GM12864 (cell line): ENCODE measurements at places on chromosomes 16 and 17.

DNA sequence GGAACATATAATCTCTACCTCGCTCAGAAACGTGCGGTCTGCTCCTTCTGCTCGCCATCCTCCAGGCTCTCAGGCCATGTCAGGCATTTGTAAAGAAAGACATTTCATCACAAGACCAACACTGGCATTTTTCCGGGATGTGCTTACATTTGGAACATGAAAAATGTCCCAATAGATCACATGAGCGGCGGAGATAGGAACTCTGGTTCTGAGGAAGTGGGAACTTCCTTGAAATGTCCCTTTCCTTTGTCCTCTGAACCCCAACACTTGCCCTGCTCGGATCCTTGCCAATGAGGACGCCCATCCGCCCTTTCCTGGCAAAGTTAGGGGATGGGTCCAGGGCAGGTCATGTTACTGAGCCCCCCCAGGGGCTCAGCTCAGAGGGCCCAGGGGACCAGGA, 130.5 kb downstream of the MAF start:
- no peak for DNase-seq

DNA sequence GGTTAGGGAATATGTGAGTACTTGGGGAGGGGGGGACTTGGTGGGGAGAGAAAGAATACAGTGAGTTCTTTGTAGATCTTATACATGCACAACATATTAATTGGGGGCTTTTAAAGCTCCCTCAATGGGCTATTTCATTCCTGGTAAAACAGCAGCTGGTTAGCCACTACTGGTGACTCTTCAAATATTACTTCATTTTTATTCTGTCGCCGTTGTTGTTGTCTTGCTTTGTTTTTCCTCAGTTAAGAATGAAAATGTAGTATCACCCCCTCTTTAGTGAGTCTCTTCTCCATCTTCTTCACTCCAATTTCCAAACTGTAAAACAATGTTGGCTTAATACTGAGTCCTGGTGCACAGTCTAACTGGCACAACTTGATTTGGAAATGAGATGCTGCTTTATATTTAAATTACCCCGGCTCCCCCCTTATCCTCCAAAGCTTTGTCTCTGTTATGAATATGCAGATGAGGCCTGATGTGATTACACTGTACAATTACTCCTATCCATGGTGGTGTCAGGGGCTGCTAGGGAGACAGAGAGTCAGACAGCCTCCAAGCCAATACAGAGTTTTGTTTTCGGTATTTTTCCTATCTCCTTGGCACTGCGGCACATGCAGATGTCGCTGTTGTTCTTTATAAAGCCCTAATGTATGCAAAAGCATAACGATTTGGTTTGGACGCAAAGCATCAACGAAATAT, 256.9 kb upstream of the PMFBP1 start:
- DNase-seq, result no peak

DNA sequence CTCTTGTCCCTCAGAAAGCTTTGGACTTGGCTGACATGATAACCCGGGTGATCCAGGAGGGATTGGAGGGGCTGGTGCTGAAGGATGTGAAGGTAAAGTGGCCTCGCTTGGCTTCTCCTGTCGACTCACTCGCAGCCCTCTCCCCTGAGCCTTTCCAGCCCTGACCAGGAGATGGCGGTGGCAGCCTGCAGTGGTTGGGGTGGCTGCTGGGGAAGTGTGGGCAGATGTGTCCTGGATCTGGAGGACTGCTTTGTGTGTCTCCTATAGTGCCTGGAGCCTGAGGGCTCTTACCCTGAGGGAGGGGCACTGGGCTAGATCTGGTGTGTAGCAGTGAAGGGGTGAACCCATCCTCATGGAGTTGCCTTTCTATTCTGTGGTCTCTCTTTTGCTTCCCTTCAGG, 17.9 kb downstream of the LIG3 start:
- peak; percentile 10 for DNase-seq

GRCh38 chr16:563072-563644, 3.0 kb downstream of the PRR35 start:
- no peak for DNase-seq

DNA sequence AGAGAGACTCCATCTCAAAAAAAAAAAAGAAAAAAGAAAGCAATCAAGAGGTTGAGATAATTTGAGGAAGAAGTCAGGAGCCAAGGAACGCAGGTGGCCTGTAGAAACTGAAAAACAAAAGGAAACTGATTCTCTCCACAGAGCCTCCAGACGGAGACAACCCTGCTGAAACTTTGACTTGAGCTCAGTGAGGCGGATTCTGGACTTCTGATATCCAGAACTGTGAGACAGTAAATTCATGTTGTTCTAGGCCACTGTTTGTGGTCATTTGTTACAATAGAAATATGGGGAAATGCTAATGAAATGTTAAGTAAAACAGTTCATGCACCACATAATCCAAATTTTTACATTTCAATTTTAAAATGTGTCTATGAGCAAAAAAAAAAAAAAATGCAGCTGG, 5.2 kb downstream of the MBTPS1 start:
- no peak for DNase-seq

GRCh38 chr17:79391376-79392233, 219.2 kb downstream of the RBFOX3 start:
- DNase-seq, result no peak

DNA sequence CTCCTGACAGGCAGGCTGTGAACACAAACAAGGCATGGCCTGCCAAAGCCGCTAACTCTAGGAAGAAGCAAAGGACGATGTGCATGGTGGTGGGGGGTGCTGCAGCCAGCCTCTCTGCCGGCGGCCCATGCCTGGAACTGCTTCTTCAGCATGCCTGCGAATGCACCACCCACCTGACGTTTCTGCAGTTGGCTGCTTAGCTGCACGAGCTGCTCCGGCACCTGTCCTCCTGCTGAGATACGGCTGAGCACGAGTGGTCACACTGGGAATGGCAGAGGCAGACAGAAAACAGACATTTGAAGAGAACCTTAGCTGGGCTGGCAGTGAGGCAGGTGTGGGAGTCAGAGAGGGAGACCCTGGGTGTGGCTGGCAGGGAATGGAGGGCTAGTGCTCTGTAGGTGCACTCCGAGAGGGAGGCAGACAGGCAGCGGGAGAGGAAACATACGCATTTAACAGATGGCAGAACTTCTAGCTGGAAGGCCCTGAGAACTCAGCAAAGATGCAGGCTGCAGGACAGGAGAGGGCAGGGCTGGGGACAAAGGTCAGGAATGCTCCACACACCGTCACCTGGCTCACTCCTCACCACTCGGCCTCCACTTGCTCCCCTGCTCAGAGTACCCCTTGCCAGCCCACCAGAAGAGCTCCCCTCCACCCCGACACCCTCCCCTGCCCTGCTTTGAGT, 5.2 kb downstream of the FLCN start:
- no peak for DNase-seq

- no peak for DNase-seq
These were observed 34.9 kb upstream of the ZNF469 start for GRCh38 chr16:88347656-88348376.

DNA sequence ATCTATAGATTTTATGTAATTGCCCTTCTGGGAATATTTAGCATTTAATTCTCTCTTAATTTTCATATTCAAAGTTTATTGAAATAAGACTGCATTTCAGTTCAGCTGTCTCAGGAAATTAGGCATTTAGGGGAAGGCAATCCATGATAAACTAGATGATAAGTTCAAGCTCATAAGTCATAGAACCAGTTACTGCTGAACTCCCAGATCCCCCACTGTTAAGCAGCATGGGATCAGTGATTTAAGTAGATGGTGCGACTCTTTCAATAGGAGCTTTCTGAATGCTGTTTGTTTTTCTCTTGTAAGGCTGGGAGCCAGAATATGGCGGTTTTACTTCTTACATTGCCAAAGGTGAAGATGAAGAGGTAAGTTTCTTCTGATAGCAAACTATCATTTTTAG, 23.8 kb downstream of the OGFOD1 start:
- DNase-seq, result no peak

- DNase-seq, result no peak
These were observed 476 bp upstream of the LPCAT2 start for GRCh38 chr16:55508271-55508921.

- DNase-seq, result no peak
These were observed 607.1 kb downstream of the KCNJ2 start for GRCh38 chr17:70776441-70776840.

DNA sequence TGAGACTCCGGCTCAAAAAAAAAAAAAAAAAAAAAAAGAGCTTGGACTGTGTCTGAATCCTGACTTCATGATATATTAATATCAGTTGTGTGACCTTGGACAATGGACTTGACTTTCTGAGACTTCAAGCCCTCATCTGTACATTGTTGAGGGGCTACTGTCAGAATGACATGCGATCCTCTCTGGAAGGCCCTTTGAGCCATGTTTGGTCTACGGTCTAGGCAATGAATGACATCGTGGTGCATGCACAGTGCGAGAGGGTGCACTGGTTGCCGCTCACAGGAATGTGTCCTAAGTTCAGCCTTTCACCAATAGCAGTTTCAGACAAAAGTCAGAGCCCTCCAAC, 43.0 kb upstream of the ZNF629 start:
- no peak for DNase-seq

DNA sequence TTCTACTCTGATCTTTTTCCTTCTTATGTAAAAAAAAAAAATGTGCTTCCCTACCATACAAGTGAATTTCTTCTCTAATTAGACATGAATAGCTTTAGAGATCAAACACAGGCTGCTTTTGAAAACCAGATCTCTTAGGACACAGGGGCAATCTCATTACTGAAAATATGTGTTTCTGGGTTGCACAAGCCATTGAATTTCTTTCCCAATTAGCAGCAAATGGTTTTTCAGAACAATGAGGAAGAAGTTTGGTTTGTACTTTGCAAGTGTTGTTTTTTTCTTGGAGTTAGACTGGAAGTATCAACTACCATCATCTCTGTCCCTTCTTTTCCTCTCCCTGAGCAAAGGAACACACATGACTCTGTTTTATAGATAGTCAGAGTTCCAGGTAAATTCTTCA, 5.6 kb upstream of the ANKS4B start:
- no peak for DNase-seq

DNA sequence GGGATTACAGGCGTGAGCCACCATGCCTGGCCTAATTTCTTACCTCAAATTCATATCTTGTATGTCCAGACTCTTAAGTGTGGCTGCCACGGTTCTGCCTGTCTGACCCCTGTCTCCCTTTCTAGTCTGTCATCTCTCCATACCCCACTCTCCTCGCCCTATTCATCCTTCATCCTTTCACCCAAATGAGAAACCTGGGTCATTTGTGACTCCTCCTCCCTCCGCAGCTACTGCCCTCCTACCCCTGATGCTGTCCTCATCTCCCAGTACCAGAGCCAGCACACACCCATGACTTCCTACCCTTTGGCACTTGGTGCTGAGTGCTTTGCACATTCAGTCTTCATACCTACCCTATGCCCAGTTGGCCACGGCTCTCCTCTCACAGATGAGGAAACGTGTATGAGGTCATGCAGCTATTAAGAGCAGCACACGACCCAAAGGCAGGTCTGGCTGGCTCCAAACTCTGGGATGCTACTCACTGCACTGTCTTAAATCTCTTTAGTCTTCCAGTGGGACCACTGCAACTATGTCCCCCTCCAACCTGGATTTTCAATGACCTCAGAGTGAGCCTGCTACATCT, 1.6 kb downstream of the SPATA32 start:
- no peak for DNase-seq

DNA sequence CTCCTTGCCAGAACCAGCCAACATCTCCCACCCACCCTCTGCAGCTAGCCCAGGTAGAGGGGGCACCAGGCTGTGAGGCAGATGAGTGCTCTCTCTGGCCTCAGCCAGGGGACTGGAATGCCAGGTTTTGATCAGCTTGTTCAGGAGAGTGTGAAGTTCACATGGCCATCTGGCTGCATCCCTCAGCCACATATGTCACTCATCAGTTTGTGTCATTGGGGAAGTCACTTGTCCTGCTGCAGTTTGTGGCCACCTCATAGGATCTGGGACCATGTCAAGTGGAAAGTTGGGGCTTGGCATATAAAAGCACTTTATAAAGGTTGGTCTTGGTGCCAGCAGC, 147.6 kb downstream of the SOCS1 start:
- no peak for DNase-seq

DNA sequence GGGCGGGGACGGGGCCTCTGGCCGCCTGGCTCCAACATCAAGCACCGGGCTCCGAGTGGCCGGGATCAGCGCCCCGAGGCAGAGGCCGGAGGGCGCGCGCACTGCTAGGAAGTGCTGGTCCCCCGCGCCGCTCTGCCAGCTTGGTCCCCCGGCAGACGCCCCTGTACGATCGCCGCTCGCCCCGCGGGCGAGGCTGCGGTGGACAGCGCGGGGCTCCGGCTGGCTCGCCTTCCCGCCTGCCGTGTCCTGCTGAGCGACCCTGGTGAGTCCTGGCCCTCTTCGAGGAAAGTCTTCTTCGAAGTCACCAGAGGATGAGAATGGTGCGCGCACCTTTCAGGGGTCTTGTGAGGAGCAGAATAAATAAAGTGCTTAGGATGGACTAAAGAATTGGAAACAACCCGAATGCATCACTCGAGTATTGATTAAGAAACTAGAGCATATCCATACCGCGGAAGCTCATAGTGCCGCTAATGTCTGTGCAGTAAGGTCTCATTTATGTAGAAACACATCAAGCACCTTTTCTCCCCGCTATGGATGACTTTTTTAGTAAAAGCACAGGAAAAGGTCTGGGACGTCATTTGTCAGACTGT, 392 bp downstream of the ZNF213 start:
- DNase-seq, result no peak

GRCh38 chr17:17387017-17387497, 83.9 kb downstream of the NT5M start:
- DNase-seq, result no peak

GRCh38 chr17:65154770-65155589, 17.8 kb downstream of the RGS9 start:
- no peak for DNase-seq

- DNase-seq, result no peak
These were observed 25.8 kb downstream of the ADCY9 start for GRCh38 chr16:4090351-4090851.

DNA sequence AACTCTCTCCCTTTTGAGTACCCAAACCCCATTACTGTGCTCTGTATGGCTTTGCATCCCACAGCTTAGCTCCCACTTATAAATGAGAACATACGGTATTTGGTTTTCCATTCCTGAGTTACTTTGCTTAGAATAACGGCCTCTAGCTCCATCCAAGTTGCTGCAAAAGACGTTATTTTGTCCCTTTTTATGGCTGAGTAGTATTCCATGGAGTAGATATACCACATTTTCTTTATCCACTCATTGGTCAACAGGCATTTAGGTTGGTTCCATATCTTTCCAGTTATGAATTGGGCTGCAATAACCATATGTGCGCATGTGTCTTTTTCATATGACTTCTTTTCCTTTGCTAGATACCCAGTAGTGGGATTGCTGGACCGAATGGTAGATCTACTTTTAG, 19.9 kb upstream of the SYT17 start:
- no peak for DNase-seq
